ENCODE measurements at places on chromosomes 5 and 9.

DNA sequence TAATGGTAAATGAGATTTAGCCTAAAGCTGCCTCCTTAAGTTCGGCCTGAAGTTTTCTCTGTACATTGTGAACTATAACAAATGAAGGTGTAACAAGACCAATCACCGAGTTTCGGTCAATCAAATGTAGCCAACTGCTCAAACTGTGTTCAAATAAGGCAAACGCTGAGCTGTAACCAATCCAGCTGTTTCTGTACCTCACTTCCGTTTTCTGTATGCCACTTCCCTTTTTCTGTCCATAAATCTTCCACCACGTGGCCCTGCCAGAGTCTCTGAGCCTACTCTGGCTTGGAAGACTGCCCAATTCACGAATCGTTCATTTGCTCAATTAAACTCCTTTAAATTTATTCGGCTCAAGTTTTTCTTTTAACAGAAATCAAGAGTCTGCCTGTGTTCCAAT lies 193.5 kb upstream of the KLF9 start:
- no peak for DNase-seq

DNA sequence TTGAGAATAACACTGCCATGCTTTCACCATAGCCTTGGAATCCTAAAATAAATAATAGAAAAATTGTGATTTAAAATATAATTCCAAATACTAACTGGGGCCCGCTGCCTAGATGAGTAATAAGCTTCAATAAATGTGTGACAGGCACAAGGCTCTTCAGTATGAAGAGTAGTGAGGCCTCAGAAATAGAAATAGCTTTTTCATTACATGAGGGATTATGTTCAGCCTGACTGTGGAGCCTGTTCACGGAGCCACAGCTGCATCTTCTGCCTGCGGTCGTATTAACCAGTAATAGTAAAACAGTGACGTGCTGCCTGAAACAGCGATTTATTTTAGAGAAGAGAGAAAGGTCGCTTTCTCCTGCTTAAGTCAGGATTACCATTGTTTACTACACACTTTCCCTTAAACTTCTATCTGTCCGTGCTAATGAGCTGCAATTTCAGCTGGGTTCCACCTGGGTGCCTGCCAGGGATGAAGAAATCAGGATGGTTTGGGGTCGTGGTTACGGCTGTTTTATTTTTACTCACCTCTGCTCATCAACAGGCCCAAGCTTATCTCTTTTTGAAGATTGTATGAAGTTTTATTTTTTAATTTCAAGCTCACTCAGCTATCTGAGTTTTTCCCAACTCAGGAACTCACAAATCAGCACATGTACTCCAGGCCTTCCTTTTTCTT lies 284.9 kb upstream of the WWC1 start:
- no peak for DNase-seq

DNA sequence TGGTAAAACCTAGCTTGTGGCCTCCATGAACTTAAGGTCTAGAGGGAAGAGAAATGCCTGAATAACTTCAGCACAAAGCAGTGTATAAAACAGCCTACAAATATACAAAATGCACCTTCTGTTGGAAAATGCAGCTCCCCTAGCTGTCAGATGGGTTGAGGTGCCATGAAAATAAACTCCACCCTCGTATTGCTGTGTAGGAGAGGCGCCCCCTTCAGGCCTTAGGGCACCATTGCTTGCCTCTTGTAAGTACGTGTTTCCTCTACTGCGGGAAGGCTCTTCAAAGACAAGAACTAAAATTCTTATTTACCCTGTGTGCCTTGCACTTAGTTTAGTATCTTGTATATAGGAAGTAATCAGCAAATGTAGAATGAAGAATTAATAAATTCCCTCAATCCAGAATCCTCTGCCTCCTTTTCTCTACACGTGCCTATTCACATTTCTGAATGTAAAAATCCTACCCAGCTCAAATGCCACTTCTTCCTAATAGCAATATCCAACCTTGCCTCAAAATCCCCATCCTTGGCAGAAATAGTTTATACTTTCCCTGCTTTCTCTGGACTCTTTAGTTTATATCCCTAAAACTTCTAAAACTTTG lies 393.7 kb upstream of the PDE4D start:
- no peak for DNase-seq

- DNase-seq: no peak
Observed at GRCh38 chr5:131511934-131512333, 123.1 kb downstream of the RAPGEF6 start.

GRCh38 chr5:43390471-43390870 lies 21.7 kb downstream of the CCL28 start:
- DNase-seq: no peak

- DNase-seq: no peak
Observed at GRCh38 chr5:34740389-34740806, 84.3 kb downstream of the RAI14 start.

DNA sequence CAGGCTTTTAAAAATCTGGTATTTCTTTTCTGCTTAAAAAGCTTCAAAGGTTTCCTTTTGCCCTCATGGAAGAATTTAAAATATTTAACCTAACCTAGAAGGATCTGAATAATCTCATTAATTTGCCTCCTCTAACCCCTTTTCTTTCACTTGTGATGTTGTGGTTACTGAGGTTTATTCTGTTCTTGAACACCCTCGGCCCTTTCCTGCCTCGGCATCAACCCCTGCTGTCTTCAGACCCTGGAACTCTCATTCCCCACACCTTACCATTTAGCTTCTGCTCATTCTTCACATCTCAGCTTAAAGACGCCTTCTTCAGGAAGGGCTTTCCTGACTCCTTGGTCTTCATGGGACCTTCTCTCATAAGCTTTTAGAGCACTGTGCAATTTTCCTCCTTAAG lies 131.4 kb upstream of the MAN2A1 start:
- no peak for DNase-seq

- no peak for DNase-seq
Observed at GRCh38 chr9:121896545-121896943, 196.6 kb downstream of the TTLL11 start.

- DNase-seq: no peak
Observed at GRCh38 chr9:4356306-4356705, 56.4 kb upstream of the GLIS3 start.

Data from GOT3 (cell line).